Activated T-helper 9 cell treated with anti-CD3 and anti-CD28 coated beads, Interleukin-2, amount 50 U/mL, for 16 hours (primary cell): ENCODE measurements at places on chromosomes 7 and 10.

- DNase-seq = no peak
These were observed 181.1 kb downstream of the PRKG1 start for GRCh38 chr10:51255381-51255780.

DNA sequence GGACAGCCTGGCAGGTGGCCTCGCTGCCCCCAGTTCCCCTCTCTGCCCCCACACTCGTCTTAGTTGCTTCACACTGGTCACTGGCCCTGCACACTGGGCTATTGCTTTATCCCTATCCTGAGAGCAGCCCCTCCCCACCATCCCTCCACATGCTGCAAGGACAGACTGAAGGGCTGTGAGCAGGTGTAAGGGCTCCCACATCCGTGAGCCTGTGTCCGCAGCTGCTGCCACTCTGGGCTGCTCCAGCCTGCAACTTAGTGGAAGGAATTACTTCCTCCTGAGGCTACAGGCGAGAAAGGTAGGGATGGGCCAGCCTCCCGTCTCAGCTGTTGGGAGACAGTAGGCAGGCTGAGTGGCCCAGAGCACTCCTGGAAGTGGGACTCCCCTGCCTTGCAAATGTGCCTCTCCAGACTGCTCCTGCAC lies 3.8 kb downstream of the RARRES2 start:
- no peak for DNase-seq

- DNase-seq = no peak
These were observed 117.8 kb downstream of the MICU1 start for GRCh38 chr10:72508033-72508432.

- no peak for DNase-seq
These were observed 180.0 kb downstream of the PDE1C start for GRCh38 chr7:31890198-31890597.

DNA sequence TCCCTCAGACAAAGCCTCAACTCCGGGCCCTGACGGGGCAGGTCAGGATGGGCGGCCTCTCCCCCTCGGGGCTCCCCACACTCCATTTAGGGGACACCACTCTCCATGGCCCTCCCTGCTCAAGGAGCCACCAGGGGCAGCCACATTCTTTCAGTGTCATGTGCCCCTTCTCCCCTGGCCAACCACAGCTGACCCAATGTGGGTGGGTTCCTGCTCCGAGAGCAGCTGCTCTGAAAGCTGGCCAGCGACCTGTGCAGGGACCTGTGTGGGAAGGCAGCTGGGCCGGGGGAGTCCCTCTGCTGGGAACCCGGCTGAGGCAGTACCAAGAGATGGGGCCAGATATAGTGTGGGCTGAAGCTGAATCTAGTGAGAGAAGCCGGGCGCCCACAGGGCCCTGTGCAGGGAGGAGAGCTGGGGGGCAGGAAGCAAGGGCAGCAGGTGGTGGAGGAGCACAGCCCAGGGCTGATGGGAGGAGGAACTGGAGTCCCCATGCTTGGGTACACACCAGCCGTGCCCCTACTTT lies 40.6 kb upstream of the NPFFR1 start:
- no peak for DNase-seq

GRCh38 chr10:18472977-18473376 lies 178.4 kb downstream of the NSUN6 start:
- no peak for DNase-seq

DNA sequence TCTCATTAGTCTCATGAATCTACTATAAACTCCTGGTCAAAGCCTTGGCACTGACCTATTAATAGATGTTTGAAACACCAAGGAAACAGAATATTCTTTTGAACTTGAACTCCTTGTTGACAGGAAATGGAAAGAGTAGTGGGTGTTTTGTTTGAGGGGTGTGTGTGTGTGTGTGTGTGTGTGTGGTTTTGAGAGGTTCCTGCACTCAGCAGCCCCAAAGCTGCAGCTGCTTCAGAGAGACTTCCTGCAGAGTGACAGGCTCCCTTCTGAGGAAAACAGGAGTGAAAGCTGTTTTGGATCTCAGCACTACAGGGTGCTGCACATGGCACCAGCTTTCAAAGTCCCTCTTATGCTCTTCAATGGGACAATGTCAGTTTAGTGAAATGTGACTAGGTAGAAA lies 546.5 kb upstream of the STEAP1 start:
- no peak for DNase-seq

GRCh38 chr10:11080564-11080984 lies 62.9 kb downstream of the CELF2 start:
- no peak for DNase-seq

GRCh38 chr10:123577921-123578461 lies 88.2 kb upstream of the GPR26 start:
- no peak for DNase-seq

DNA sequence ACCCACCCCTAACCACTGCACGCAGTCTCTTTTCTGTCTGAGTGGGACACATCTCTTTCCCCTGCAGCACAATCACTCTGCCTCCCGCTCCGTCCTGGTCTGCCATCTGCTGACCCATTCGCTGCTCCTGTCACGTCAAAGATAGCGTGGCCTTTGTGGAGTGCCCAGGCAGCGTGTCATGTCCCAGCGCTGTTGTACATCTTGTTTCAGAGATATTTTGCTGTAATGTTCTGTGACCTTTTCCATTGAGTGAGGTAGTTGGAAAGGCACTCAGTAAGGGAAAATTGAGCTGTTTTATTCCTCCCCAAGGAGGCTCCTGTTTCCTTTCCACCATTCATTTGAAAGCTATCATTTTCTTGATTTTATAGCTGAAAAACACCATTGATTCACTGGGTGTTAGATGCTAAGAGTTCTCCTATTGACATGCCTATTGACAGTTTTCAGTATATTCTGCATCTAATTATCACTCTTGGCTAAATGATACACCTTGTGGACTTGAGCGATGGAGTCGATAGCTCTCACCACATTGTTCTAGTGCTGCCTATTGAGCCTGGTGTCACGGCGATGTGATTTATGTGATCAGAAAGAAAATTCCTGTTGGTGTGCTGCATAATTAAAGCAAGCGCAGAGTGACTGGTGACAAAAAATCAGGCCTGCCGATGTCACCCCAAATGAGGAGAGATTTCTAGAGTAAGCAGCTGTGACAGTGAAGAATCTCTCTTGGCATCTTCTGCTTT lies 372.6 kb downstream of the LRMDA start:
- no peak for DNase-seq

GRCh38 chr7:112080441-112080840 lies 125.8 kb downstream of the DOCK4 start:
- DNase-seq = no peak

- no peak for DNase-seq
These were observed 43.7 kb upstream of the DGKI start for GRCh38 chr7:137890449-137890921.

DNA sequence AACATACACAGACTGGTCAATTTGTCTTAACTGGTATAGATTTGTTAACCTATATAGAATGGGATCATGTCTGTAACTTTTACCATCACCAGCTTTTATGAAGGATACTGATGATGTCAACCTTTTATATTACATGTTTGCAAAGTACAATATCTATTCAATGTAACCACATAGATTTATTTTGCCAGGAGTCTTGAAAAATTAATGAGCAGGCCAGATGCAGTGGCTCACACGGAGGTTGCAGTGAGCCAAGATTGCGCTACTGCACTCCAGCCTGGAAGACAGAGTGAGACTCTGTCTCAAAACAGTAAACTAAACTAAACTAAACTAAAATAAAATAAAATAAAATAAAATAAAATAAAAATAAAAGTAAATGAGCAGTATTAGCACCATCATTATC lies 30.0 kb upstream of the PARD3 start:
- no peak for DNase-seq

DNA sequence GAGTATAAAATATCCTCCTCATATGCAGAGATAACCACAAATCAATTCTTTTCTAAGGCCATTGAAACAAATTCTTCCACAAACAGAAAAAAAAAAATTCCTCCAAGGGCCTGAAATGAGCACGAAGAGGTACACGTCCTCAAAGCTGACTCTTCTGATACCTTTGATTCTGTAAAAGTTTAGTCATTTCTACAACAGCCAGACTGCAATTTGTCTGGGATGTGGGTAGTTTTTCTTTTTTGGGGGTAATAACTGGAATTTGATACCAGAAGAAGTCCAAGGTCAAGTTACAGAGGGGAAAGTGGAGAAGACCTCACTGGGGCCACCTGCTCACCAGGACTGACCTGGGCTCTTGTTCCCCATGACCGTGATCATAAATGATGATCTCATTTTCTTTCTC lies 121.8 kb downstream of the AOAH start:
- DNase-seq = no peak

DNA sequence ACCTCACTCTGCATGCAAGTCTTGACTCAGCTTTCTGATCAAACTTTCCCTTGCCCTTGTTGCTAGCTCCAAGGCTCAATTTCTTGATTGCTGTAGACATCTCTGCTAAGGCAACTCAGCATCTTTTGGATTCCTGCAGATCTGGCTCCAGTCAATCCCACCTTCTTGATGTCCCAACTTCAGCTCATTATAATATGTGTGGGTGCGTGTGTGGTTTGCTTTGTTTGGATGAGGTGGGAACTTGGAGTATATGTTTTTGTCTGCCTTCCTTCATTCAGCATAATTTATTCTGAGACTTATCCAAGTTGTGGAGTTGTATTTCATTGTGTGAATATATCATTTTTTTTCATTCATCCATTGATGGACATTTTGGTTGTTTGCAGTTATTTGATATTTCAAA lies 364.8 kb upstream of the IGFBP3 start:
- DNase-seq = no peak

GRCh38 chr7:37234334-37234733 lies 214.3 kb downstream of the ELMO1 start:
- DNase-seq = no peak

- DNase-seq = no peak
These were observed 112.3 kb downstream of the HPSE2 start for GRCh38 chr10:99123336-99123735.

DNA sequence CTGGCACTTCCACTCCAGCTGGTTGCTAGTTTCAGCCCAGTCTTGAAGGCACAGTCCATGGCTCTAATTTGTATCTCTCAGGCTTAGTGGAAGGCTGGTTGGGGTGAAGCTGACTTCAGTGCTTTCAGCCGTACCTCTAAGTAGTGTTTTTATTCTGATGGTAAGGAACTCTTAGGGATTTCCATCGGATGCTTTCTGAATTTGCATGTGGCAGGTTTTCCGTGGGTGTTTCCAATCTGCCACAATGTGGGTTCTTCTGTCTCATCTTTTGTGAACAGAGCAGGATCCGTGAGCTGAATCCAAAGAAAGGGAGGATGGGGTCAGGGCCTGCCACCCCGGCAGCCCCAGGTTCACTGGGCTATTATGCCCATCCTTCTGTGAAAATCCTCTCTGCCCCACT lies 607.9 kb upstream of the MKI67 start:
- no peak for DNase-seq
